M059J (cell line): ENCODE measurements at places on chromosomes 4 and X. TPM values are rescaled to one million over a fixed set of nuclear protein-coding genes. Genes with fewer than 3 reads are reported as not detected.

KCND1 gene
- 0.76 and 1.7 TPM in 2 replicates for total RNA-seq

TRIM2 gene
- total RNA-seq: 13.2 and 18.4 TPM in 2 replicates

VCX3A gene
- total RNA-seq: 2.4 and 5.6 TPM in 2 replicates

SOD3 gene
- 14.6 and 22.7 TPM in 2 replicates for total RNA-seq

CSAG3 gene
- 2.6 and 3.2 TPM in 2 replicates for total RNA-seq

AMTN gene
- 1.8 and 4.2 TPM in 2 replicates for total RNA-seq

CLDN2 gene
- not detected in 2 replicates for total RNA-seq

FRG2 gene
- 0.17 and 0.27 TPM in 2 replicates for total RNA-seq

NSG1 gene
- 0.20 TPM in 1 of 2 replicates, not detected in the other for total RNA-seq

TRO gene
- total RNA-seq: 10.6 and 18.7 TPM in 2 replicates

GATA1 gene
- not detected in 2 replicates for total RNA-seq

DNA sequence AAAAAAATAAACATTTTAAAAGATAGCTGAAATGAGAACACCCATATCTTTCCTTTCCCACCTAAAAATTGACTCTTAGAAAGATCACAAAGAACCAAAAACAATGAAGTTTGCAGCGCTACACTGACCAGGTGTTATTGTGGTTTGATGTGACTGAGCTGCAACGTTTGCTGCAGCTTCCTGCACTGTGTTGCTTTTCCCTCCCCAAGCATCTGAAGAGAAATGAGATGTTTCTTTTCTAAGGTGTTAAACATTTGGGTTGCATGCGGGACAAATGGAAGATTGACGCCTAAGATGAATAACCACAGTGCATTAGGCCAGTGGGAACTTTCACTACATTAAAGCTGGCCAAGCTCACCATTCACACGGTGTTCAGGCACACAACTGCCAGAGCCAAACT is 8.9 kb downstream of the LEF1 start:
- no peak for DNase-seq

DNA sequence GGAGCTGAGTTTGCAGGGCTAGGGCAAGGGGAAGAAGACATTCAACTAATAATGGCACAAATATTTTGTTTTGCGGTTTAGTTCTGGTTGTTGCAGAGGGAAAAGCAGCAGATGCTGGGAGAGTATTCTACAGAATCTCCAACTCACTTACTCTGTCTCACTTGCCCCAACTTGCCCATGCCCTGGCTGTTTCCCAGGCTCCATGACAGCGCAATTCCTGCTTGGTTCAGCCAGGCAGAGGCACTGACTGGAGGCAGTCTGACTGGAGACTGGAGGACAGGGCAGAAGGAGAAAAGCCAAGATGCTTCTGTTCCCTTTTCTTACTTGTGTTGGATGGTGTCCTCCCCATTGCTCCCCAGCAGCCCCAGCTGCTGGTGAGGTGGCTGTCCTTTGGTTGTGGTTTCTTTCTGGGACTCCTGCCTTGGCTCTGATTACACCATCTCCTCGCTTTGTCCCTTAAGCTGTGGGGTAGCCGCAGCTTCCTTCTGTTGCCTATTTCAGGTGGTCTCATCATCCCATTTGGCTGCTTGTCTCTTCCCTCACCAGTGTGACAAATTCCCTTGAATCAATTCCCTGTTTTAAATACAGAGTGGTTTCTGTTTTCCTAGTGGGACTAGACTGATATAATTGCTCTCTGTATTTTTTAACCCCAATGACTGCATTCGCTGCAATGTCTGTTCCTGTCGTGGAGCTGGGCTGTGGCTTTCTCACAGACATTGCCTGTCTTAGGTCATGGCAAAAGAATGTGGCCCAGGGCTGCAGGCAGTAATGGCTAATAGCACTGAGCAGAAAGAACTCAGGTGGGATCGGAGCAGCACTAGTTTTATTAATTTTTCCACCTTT is 24.2 kb upstream of the RASL11B start:
- DNase-seq: peak; percentile 88

GRCh38 chrX:40174001-40174853 is 76.5 kb upstream of the BCOR start:
- DNase-seq: no peak

GRCh38 chr4:2936773-2937145 is 26.4 kb downstream of the NOP14 start:
- DNase-seq: peak; percentile 84

DNA sequence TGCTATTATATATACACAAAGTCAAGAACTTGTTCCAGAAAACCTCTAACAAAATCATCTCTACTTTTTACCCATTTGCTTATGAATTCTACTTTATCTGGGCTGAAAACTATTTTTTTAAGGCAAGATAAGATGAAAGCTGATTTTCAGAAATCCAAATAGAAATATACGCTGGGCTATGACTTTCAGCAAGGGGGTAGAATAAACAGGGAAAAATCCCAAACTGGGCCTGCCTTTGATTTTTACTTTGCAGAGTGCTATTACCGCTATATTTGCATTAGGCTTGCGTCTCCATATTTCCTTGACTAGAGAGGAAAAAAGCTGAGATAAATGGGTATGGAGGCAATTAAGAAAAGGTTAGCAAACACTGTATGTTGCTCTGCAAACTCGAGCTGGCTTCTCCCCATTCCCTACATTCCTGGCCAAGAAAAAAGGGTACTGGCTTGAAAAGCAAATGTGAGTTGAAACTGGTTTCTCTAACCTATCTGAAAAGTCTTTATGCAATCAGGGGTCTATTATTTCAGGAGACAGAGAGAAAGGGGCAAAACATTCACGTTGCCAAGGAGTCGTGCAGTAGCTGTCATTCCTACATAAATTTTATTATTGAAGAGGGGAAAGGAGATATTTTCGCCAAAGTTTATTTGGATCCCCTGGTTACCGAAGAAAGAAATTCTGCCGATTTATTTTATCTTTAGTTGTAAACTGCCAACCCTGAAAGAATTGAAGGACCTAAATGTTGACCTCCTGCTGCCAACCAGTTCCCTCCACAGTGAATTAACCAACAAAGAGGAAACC is 2.2 kb downstream of the TMEM47 start:
- DNase-seq: peak; percentile 32

- peak; percentile 18 for DNase-seq
These were observed 59.2 kb upstream of the TMEM164 start for GRCh38 chrX:109943740-109944092.

DNA sequence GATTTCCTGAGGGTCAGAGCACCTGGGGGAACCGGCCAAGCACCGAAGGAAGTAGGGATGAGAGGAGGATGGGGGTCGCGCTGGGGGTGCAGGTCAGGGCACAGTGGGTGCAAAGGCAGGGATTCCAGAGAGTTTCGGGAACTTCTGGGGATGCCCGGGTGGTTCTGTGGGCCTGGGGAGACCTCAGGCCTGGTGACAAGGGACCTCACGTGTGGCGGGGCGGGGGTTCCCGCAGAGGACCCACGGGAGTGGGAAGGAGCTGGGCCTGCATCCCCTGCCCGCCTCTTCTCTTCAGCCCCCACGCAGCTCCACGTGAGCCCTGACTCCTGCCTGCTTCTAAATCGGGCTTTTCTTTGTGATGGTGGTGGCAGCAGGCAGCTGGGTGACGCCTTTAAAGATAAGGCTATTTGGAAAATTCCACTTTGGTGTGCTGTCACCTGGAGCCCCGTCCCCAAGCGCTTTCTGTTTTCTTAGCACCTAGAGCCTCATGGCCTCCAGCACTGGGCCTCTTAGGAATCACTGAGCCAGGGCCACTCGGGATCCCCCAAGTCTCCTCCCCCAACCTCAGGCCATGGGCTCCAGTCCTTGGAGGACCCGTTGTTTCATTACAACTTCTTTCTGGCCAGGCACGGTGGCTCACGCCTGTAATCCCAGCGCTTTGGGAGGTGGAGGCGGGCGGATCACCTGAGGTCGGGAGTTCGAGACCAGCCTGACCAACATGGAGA is 7.1 kb upstream of the TBC1D14 start:
- no peak for DNase-seq

DNA sequence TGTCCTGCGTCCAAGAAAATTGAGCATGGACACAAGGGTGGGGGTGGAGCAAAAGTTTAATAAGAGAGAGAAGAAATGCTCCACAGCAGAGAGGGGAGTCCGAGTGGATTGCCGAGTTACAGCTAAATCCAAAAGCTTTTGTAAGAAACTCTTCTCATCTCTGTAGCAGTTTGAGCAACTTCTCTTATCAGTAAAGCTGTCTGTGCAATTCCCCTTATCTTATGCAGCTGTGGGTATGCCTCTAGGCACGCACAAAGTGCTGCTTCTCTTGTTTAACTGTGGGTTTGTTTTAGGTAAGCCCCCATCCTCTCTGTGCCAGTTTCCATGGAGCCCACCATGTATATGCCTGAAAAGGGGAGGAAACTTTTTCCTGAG is 44.8 kb downstream of the HMGB2 start:
- DNase-seq: no peak

DNA sequence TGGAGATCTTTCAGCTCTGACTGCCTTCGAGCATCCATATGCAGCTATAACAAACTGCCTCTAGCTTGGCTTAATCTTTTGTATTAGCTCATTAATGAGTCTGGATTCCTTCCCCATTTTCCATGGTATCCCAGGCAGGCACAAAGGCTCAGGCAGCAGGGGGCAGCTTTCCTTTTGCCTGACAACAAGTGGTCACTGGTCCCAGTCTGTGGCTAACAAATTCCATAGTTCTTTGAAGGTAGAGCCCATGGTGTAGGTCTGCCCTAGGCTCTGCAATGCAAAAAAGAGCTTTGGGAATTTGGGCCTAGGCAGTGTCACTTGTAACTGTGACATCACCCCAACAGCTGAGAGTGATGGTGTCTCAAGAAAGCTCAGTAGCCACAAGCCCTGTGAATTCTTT is 234.4 kb upstream of the GPC4 start:
- no peak for DNase-seq

DNA sequence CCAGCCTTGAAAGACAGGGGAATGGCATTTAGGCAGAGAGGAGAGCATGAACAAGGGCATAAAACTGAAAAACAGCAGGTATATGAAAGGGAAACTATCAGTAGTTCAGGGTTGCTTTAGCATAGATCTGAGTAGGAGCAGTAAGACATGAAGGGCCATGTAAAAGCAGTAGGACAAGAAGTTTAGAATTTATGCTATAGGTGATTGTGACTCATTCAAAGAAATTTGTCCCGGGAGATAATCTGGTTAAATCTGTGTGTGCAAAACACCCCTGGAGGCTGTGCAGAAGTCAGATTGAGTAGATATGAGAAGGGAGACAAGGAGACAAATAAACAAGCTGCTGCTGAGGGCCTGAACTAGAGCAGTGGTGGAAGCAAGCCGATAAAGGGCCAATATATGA is 109.1 kb upstream of the BMP3 start:
- DNase-seq: no peak

GRCh38 chr4:99574530-99575324 is at the start of gene MTTP:
Gene MTTP, plus strand, starts transcription at chr4:99574824. Its CDS starts 86 bp downstream, at chr4:99574910.
- no peak for DNase-seq

GRCh38 chrX:27797575-27797974 is 10.2 kb upstream of the MAGEB10 start:
- DNase-seq: no peak

- DNase-seq: no peak
These were observed 314 bp downstream of the DNASE1L1 start for GRCh38 chrX:154408659-154409221.

GRCh38 chr4:174763454-174764104 is 65.5 kb downstream of the GLRA3 start:
- DNase-seq: peak; percentile 42

GRCh38 chr4:47597696-47598095 is 112.6 kb downstream of the ATP10D start:
- peak; percentile 16 for DNase-seq

GRCh38 chr4:60039908-60040307 is 1160.2 kb upstream of the ADGRL3 start:
- no peak for DNase-seq

GRCh38 chr4:171622729-171623128 is 190.5 kb upstream of the GALNTL6 start:
- DNase-seq: no peak

- peak; percentile 65 for DNase-seq
These were observed 71.0 kb upstream of the AFAP1 start for GRCh38 chr4:8010618-8011017.

DNA sequence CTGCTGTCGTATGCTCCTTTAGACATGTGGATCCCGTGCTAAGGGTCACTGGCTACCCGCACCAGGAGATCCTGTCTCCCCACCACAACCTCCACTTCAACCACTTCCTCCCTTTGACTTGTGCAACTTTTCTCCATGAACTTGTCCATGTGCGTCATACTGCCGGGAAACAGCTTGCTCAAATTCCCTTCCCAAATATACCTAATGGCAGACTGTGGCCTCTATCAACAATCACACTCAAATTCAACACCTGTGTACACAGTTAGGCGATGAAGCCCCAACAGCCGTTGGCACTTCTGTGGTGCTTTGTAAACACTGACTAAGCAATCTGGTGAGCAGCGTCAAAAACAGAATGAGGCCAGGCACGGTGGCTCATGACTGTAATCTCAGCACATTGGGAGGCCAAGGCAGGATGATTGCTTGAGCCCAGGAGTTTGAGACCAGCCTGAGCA is 49.5 kb downstream of the CD99L2 start:
- no peak for DNase-seq

DNA sequence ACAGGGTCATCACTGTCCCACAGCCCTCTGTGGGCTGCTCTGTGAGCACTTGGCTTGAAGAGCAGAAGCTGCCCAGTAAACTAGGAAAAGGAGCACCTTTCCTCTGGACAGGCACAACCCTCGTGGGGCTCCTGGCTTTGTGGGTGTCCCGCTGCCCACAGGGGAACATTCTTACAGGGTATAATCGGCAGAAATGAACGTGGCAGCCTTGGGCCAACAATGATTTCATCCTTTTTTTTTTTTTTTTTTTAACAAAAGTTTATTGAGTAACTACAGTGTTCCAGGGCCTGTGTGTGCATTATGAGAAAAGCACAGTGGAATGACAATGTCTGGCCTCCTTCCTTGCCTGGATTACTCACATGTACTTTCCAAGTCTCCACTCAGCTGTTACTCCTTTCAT is 197.2 kb downstream of the PDGFC start:
- DNase-seq: peak; percentile 82

DNA sequence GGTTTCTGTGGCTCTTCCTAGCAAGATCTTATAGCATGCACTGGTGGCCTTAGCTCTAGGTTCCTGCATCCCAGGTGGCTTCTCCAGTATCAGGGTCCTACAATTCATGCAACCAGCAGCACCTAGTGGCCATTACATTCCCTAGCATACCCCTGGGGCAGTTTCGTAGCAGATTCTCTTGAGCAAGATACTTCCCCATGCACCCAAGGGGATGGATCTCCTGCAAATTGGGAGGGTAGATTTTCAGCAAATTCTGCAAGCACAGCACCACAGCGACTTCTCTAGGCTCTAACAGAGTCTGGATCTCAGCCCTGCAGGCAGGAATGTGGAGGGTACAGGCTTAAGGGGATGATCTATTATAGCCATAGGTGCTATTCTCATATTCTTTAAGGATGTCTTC is 13.1 kb upstream of the SLC9B1 start:
- peak; percentile 51 for DNase-seq
